ENCODE measurements at places on chromosomes 13 and 19.
A peak's percentile ranks its signal among the peaks of the same experiment; 100 is the strongest.

- DNase-seq: no peak
Observed at GRCh38 chr13:30810261-30810701, 74.9 kb downstream of the ALOX5AP start.

DNA sequence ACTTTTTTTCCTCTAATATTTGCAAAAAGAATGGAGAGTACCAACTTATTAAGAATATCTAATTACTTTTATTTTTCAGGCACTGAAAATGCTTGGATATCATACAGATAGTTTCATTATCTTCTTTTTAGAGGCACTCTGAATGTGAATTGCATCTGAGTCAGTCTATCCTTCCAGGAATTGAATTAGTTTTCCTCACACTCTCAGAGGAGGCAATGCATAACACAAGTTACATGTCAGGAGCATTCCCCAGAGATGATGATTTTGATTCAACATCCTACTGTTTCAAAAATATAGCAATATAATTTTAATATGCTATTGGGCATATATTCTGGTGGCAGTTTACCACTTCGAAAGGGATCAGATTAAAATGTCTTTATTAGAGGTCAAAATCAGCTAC is 1315.4 kb downstream of the PCDH9 start:
- no peak for DNase-seq

DNA sequence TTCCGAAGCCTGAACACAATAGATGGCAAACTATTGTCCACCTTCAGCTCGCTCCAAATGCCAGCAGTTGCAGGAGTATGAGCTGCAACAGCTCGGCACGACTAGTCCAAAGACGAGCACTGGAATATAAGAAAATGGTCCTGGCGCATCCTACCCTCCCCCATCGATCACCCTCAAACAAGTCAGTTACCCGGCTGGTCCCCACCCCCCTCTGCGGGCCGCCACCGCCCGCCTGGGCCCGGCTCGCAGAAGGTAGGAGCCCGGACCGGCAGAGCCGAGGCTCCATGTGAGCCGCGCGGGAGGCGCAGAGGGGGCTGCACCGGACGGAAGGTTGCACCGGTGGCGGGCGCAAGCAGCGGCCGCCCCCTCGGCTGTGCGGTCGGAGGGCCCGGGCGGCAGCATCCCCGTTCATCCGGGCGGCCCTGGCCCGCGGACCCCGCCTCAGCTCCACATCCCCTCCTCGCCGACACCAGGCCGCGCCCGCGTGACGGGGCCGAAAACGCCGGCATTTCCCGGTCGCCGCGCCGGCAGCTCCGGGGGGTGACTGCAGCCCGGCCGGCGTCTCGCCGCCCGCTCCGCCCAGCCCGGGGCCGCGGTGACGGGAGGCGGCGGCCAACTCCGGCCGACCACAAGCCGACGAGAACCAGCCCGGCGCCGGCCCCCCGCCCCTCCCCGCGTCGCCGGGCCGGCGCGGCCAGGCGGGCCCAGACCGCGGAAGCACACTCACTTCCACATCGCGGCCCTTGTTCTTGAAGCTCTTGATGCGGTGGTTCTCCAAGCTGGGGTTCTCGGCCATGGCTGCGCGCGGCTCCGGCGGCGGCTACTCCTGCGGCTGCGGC is 552 bp downstream of the KPNA3 start:
- DNase-seq: peak; percentile 21

DNA sequence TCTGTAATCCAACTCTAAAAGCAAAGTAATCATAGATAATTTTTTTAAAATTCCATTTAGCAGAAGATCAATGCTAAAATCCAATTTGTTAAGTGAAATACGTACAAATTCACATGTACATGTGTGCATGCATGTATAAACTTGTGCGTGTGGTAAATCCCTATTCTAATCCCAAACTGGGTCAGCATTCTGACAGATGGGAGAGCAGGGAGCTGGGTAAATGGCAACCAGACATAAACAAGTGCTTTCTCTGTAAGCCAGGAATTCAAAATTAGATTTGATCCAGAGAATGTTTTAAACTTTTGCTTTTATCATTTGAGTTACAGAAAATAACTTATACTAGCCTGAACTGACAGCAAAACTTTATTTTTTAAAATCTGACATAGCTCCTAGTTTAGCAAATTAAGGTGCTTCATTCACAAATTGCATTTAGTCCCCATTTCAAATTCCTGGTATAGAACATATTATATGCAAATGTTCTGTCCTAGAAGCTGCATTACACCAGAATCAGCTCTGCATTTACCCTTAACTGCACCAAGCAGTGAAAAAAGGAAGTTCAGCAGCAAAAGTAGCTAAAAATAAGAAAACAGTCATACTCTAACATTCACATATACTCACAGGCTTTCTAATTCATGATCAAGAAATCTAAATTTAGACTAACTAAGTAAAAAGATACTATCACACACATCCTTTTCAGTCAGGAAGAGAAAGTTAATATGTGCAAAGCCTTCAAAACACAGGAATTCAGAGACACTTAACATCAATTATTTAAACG is 32.6 kb downstream of the UBL3 start:
- DNase-seq: peak; percentile 81

DNA sequence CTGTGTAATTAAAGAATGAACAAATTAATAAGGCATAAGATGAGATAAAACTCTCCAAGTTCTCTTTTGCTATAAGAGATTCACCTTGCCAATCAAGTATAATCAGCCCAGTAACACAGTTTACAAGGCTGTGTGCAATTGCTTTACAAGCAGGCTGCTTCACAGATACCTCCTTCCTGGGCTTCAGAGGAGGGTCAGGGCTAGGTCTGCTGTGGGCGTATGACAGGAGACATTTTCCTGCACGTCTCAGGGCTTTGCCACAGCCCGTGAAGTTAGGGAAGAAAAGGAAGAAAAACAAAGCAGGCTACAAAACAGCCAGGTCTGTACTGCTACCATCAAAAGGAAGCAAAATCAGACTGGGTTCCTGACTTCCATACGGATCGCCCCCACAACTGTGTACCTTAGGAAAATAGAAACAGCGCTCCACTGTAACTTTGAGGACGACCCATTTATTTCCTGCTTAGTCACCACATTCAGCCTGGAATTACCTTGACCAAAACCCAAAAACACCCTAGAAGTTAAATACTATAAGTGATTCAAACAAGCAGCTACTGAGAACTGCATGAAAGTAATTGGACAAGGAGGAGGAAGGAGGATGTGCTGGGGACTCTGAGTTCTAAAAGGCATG is 12.4 kb downstream of the EFNB2 start:
- DNase-seq: no peak

- DNase-seq: no peak
Observed at GRCh38 chr19:42282819-42283187, 13.8 kb downstream of the CIC start.

DNA sequence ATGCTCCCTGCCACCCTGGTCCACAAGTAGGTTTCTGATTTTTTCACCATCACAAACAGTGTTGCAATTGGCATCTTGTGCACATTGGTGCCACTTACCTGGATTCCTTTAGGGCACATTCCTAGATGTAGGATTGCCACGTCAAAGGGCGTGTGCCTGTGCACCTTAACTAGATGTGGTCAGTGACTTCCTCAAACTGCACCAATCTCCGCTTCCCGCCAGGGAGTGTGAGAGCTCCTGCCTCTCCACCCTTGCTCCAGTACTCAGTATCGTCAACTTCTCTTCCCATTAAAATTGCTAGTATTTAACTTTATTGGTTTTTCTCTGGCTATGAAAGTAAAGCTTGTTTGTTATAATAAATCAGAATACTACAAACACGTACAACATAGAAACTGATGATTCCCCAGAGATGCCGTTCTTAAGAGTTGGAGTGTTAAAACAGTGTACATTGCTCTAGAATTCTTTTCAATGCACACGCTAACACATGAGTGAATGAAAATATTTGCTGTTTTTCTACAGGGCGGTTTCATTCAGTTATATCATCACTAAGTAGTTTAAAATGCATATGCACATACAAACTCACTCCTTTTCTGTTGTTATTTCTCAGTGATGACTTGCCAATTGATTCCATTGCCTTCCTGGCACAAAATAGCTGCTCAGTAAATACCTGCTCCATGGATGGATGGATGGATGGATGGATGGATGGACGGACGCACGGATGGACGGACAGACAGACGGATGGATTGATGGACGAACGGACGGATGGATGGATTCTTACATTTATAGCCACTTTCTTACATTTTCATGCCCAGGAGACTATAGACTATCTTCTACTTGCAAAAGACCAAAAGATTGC is 23.4 kb downstream of the CCNE1 start:
- no peak for DNase-seq

DNA sequence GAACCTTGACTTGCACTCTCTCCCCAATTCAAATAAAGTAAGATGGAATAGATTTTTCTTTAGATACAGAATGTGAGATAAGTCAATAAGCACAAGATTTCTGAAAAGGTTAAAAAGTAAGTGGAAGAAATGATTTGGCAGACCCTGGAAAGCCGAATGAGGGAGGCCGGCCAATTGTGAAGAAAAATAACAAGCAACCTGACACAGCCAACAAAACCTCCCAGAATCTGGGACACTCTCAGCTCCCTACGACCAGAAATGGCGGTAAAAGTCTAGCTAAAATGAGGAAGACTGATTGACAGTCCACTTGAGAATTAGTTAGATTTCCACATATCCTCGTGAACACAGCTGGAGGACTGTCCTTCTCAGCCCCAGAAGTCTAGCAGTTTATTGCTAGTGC is 85.4 kb downstream of the KLF12 start:
- no peak for DNase-seq

DNA sequence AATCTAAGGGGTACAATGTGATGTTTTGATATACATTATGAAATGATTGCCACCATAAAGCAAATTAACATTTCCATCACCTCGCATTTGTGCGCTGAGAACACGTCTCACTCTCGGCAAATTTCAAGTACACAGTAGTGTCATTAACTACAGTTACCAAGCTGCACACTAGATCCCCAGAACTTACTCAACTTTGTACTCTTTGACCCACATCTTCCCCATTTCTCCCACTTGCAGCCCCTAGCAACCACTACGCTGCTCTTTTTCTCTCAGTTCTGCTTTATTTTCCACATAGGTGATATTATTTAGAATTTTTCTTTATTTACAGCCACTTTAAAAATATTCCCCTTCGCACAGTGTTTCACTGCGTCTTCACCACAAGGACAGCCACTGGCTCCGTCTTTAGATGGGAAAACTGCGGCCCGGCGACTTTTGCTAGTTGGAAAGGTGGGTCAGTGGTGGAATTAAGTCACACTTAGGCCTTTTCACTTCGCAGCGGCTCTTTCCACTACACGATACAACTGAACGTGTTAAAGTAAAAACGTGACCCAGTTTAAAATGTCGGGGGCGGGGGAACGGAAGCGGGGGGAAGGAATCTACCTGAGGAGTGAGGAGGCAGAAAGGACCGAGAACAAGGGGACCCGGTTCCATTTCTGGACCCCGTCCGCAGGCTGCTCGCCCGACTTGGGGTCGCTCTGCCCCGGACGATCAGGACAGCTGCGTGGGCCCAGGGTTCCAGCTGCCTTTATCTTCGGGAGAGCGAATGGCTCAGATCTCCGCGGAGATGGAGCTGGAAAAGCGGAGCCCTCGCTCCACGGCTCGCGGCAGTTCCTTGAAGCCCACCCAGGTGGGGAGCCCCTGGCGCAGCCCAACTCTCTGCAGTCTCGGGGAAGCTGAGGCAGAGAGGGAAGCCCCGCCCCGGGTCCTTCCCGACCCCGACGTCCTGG is 486.1 kb downstream of the UQCRFS1 start:
- no peak for DNase-seq

GRCh38 chr19:43616306-43616705 is 3.1 kb downstream of the ZNF428 start:
- DNase-seq: no peak

- no peak for DNase-seq
Observed at GRCh38 chr19:16619457-16619856, 8.5 kb downstream of the MED26 start.

DNA sequence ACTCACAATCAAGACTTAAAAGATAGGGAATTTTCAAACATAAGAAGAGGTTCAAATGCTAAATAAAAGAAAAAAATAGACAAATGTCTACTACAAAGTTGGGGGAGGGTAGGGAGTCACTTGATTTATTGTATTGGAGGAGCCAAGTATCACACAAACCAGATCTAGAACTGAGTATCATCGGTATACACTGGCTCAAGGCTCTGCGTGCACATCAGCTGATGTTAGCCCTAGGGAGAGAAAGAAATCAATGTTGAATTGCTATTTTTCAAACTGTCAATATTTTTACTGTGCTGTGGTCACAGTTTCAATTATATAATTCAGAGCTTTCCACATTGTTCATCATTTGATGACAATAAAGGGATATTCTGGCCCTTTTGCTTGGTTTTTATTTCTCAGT is 54.9 kb upstream of the RXFP2 start:
- no peak for DNase-seq

- DNase-seq: no peak
Observed at GRCh38 chr19:7981661-7982060, 23.8 kb downstream of the ELAVL1 start.

- DNase-seq: no peak
Observed at GRCh38 chr13:112961457-112962369, 7.3 kb upstream of the MCF2L start.

DNA sequence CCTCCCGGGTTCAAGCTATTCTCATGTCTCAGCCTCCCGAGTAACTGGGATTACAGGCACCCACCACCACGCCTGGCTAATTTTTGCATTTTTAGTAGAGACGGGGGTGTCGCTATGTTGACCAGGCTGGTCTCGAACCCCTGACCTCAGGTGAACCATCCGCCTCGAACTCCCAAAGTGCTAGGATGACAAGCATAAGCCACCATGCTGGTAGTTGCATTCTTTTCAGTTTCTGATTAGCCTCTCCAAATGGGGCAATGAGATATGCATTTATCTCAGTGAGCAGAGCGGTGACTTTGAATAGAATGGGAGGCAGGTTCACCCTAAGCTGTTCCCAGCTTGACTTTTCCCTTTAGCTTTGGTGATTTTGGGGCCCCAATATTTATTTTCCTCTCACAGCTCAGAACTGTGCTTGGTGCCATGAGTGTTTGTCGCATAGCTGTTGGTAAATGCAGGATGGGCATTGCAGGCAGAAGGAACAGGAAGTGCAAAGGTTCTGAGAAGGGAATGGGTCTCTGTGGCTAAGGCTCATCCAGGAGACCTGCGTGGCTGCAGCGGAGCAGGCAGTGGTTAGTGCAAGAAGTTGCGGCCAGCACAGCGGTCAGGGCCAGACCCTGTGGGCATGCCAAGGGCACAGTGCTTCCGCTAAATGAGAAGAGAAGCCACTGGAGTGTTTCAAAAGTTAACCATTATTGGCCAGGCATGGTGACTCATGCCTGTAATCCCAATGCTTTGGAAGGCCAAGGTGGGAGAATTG is 20.7 kb downstream of the LYPD3 start:
- DNase-seq: no peak

- DNase-seq: peak; percentile 25
Observed at GRCh38 chr19:1315470-1316166, 29.9 kb downstream of the EFNA2 start.

GRCh38 chr19:46265217-46265828 is 31.5 kb upstream of the HIF3A start:
- DNase-seq: peak; percentile 68
